G401 (cell line): ENCODE measurements at places on chromosomes 16 and 17.
A peak's percentile ranks its signal among the peaks of the same experiment; 100 is the strongest.

DNA sequence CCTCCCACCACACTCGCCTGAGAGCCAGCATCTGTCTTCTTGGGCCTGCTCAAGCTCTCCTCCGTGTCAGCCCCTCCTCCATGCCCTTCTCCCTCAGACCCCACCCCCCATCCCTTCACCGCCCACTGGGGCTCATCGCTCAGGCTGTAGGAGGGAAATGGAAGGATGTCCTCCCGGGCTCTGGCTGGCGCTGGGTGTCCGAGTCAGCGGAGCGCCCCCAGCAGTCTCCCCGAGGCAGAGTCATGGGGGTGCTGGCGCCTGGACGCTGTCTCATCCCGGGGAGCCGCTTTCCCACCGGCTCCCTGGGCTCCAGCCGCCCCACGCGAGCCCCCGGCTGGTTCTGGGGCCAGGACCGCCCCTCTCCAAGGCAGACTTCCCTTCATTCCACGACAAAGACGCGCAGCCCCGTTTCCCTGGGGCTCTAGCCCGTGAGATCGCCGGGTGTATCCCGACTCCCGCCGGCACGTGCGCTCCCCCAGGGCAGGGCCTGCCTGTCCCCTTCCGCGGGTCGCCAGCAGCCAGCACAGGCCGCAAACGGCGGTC lies 428 bp upstream of the ANTKMT start:
- peak; percentile 77 for DNase-seq

GRCh38 chr16:88196471-88197400 lies 186.0 kb upstream of the ZNF469 start:
- DNase-seq: no peak

DNA sequence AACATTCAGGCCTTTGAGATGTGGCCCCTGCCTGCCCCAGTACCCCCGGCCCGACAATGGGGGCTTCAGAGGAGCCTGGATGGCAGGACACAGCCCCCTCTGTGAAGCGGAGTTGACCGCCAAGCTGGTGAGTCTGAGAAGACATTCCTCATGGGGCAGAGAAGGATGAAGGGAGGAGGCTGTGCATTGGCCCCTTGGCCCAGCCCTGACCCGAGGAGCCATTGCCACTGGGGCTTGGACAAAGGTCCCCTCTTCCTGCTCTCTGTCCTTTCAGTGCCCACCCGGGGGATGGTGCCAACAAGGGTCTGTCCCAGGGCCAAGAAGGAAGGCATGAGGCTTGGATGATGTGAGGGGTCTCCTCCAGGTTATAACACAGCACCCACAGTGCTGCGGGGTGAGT lies 30.9 kb upstream of the PHB1 start:
- no peak for DNase-seq

DNA sequence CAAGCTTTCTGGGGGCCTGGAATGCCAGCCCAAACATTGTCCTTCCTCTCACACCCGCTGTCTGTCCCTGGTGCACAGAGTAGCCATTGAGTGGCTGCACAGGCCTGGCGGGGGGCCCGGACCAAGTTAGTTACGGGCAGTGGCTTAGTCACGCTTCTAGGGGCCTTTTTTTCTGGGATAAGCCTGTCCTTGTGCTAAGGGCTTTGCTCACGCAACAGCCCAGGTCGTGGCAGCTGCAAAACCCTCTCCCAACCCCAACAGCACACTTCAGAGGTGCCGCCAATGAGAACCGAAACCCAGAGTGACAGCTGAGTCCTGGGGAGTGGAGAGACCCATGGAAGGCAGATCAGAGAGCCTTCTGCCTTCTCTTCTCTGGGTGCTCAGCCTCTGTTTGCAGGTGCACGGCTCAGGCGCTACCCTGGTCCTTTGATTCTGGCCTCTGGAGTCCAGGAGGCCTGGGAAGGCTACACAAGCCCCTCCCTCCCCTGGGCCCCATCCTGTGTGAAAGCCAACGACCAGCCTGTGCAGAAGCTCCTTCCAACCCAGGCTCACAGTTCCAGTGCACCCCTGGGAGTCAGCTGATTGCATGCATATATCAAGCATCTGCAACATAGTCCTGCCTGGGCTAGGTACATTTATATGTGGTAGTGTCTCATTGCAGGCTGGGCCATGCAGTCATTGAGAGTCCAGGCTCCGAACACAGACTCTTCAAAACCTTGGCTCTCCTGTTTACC lies 9.1 kb downstream of the WSCD1 start:
- no peak for DNase-seq

DNA sequence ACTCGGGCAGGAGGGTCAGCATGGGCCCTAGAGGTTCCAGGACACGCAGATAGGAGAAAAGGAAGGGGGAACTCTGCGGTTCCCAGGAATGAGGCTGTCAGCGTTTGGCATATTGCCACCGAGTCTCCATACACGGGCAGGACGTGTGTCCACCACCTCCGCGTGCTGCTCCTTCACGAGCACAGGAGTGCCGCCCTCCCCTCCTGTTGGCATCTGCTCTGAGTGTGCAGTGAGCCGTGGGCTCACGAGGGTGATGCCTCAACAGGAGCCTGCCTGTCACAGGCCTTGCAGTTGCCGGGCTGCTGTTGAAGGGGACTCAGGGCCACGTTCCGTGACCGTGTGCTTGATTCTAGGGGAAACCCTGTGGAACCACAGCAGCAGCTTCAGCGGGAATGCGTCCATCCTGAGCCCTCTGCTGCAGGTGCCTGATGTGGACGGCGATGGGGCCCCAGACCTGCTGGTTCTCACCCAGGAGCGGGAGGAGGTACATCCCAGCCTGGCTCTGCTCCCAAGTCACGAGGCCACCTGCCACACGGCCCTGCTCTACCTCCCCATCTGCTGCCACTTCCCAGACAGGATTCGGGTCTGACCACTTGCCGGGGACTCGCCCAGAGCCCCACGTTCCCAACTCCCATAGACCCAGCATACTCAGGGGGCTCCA lies 14.6 kb downstream of the RGS11 start:
- DNase-seq: peak; percentile 85

- no peak for DNase-seq
Observed at GRCh38 chr17:45895969-45896785, 1.8 kb downstream of the MAPT start.

DNA sequence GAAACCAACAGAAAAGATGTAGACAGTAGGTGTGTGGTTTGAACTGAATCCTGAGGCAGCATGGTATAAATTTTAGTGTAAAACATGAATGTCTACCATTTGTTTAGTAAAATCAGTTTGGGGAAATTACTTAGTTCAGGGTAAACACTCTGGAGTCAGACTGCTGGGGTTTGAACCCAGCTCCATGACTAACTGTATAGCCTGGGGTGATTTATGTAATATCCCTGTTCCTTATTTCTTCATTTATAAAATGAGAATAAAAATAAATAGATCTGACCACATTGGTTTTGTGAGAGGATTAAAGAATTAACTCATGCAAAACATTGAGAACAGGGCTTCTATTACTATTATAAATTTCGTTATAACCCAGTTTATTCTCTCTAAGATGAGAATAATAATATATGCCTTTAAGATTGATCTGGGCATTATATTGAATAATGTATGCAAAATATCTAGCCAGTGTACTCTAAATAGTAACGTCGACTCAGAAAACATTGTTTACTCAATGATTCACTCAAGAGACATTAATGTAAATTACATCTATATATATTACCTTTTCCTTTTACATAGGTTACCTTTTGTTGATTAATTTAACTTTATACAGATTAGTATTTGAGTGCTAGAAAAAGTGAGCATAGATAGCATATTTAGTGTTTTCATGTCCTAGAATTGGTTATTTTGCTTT lies 120.6 kb upstream of the KCNJ16 start:
- no peak for DNase-seq

DNA sequence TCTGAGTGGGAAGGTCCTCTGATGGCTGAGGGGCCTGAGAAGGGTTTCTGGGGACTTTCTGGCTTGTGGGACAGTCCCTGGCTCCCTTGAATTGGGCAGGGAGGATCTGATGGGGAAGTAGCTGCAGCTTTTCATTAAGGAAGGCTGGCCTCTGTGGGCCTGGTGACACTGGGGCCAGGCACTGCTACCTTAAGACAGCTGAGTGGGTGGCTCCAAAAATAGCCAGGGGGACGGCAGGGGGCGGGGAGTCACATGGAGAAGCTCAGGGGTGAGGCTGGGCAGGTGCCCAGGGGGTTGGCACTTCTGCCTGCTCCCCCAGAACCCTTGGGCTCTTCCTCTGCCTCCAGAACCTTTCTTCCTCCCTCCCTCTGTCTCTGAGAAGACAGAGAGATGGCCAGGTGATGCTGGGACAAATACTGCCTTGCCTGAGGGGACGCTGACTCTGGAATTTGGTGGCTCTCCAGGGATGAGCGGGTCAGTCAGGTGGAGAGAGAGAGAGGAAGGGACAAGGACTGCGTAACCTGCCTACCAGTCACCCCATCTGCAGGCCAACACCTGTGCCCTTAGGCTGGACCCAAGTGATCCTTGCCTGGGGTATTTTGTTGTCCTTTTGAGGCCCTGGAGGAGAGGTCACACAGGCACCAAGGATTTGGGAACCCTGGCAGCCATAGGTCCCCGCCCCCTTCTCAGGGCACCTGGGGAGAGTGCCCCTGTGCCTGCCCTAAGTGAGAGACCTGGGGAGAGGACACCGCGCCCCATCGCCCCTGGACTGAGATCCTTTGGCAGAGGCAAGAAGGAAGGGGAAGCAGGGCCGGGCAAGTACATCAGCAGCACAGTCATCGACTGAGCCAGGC lies 1.7 kb upstream of the SGCA start:
- no peak for DNase-seq

DNA sequence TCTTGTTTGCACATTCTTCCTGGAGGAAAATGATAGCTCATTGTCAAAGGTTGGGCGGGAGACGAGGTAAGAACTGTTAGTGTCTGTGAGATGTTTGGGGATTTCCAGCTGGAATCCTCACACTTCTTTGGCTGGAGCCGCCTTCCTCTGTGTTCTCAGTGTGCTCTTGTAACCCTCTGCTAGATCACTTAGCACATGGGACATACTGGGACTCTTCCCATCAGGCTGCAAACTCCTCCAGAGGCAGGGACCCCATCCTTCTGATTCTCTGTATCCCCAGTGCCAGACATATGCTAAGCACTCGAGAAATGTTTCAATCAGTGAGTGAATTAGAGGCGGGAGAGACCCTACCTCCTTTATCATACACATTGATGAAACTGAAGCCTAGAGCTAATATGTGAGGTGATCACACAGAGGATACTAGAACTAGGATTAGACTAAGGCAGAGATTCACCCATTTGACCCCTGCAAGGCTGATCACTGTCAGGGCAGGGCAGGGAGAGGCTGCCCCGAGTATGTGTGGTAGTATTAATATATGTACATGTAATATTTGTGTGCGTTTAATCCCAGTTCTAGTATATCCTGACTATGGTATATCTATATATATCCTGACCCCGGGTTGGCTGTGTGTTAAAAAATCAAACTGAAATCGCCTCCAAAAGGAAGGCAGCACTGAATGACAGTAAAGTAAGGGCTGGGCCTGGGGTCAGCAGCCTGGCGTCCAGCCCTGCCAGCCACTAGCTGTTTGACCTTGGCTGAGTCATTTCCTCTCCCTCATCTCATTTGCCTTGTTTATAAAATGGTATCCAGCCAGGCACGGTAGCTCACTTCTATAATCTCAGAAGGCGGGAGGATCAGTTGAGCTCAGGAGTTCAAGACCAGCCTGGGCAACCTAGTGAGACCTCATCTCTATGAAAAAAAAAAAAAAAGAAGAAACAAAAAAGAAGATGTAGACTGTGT lies 75.5 kb upstream of the TBX2 start:
- no peak for DNase-seq

DNA sequence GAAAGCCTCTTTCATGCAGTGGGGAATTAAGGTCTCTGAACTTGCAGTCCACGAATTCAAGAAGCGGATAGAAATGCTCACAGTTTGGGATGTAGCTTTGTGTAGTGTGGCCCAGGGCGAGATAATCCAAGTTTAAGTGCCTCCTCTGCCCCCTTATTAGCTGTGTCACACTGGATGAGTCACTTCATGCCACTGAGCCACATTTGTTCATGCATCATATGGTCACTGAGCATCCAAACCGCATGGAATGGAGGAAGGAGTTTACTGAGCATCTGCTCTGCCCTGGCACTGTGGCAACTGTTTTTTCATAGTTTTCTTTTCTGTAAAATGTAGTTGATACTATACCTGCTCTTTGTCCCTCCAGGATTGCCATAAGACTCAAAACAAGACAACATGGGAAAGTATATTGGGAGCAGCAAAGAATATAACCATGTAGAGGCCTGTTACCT lies 15.1 kb upstream of the DHX8 start:
- no peak for DNase-seq

- no peak for DNase-seq
Observed at GRCh38 chr16:80671281-80671849, 130.6 kb downstream of the DYNLRB2 start.

- DNase-seq: no peak
Observed at GRCh38 chr16:87312008-87312407, 5.2 kb downstream of the C16orf95 start.

DNA sequence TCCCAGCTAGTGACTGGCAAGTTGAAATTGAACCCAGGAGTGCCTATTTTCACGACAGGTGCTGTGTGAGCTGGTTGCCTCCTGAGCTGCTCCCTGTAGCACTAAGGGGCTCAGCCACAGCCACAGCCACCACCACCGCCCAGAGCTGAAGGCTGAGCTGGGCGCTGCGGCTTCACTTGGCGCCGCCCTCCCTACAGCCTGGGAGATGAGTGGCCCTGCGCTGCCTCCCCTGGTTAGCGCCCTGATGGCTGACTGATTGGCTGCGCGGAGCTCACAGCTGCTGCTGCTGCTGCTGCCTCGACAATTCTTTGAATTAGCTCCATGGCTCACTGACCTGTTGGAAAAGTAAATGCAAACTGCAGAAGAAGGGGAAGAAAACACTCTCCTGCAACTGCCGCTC lies 91.8 kb upstream of the TMEM132E start:
- DNase-seq: no peak

GRCh38 chr16:79071424-79071823 lies 529.1 kb downstream of the MAF start:
- peak; percentile 57 for DNase-seq

- no peak for DNase-seq
Observed at GRCh38 chr17:18159551-18160120, 24.0 kb upstream of the ALKBH5 start.

DNA sequence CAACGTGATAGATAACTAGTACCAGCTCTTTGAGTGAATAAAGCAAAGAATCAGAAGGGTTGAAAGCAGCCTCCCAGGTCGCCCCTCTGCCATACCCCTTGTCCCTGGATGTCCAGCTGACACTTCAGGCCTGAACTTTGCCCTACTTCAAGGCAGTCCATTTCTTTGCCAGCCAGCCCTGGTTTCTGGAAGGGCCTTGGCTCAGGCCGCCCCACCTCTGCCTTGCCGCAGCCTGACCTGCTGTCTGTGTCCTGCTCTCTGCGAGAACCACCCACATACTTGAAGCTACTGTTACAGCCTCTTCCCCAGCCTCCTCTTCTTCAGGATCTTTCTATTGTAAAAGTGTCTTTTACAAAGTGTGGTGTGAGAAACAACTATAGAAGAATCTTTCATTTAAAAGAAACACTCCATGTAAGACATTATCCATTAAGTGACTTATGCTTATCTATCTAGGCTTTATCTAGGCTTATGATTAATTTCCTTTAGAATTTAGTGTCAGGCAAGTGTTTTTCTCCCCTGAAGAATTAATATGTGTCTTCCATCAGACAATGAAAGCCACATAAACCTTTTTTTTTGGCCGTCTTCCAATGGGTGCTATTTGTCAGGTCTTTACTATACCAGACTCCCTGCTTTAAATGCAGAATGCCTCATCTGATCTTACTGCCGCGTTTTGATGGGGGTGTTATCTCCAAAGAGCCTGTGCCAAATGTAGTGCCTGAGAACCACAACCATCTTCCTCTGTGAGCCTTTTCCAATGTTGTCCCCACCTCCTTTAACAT lies 133.9 kb downstream of the SOCS1 start:
- no peak for DNase-seq
